Frontal cortex (tissue), 4 donors: ENCODE measurements at places on chromosomes 4 and X. TPM values are rescaled to one million over a fixed set of nuclear protein-coding genes. Genes with fewer than 3 reads are reported as not detected.

DNA sequence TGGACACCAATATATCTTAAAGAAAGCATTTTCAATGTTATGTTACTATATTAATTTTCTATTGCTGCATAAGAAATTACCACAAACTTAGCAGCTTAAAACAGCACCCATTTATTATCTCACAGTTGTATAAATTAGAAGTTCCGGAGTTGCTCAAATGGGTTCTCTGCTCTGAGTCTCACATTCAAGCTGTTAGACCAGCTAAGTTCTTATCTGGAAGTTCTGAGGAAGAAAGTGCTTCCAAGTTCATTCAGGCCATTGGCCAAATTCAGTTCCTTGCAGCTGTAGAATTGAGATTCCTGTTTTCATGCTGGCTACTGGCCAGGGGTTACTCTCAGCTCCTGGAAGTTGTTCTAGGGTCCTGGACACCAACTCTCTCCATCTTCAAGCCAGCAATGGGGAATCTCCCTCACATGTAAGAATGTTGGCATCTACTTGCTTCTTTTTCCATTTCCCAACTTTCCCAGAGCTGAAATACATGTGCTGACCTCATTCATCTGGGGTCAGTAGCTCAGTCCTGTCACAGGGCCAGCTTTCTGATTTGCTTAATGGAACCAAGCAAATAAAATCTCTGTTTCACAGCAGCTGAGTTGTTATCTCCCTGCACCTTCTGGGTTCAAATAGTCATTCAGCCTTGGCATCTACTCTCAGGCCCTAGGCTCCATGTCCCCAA lies 99.6 kb upstream of the INTU start:
- DNase-seq: no peak

Gene BMPR1B
- 8.2 TPM for total RNA-seq

- no peak for DNase-seq
Measured at GRCh38 chrX:140510895-140511295, 6.0 kb upstream of the SOX3 start.

- no peak for DNase-seq
Measured at GRCh38 chrX:1468250-1468772, 15.6 kb upstream of the ASMTL start.

DNA sequence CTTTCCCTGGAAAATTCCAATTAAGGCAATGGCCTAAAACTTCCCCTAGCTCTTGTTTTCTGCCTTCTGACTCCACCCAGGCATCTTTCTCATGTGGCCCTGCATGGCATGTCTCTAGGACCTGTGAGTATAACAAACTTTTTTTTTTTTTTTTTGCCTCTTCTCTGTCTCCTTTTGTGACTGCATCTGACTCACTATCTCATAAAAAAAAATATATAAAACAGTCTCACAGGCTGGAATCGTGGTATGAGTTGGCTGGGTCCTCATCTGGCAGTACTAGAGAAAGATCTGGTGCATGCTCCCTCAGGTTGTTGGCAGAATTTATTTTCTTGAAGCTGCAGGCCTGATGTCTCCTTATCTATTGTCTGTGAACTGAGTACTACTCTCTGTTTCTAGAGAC lies 313.9 kb downstream of the TECRL start:
- DNase-seq: no peak

DNA sequence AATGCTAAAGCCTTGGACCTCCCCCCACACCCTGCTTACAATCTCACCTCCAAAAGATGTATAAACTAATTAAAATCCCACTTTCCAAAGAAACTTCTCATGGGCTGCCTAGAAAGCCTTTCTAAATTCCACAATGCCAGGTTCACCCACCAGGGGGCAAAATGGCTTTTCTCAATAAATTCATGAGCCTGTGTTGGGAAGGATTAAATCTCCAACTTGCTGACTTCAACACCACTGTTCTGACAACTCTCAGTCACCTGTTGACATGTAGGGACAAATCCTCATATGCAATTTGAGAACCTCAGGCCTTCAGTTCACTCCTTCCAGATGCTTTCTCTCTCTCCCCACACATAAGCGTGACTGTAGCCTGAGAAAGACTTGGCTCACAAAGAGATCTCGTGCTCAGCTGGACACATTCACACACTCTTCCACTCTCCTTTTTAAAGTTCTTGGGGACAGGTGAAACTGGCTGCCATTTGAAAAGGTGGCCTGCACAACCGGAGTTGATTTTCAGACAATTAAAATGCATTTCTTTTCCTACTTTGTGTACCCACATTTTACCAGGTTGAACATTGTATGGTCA lies 88.6 kb upstream of the PRPS2 start:
- DNase-seq: no peak

Gene FAM9B
- not detected for total RNA-seq
